ENCODE measurements at places on chromosomes 7 and 10.

GRCh38 chr10:18230794-18231193 lies 90.6 kb downstream of the CACNB2 start:
- no peak for DNase-seq

DNA sequence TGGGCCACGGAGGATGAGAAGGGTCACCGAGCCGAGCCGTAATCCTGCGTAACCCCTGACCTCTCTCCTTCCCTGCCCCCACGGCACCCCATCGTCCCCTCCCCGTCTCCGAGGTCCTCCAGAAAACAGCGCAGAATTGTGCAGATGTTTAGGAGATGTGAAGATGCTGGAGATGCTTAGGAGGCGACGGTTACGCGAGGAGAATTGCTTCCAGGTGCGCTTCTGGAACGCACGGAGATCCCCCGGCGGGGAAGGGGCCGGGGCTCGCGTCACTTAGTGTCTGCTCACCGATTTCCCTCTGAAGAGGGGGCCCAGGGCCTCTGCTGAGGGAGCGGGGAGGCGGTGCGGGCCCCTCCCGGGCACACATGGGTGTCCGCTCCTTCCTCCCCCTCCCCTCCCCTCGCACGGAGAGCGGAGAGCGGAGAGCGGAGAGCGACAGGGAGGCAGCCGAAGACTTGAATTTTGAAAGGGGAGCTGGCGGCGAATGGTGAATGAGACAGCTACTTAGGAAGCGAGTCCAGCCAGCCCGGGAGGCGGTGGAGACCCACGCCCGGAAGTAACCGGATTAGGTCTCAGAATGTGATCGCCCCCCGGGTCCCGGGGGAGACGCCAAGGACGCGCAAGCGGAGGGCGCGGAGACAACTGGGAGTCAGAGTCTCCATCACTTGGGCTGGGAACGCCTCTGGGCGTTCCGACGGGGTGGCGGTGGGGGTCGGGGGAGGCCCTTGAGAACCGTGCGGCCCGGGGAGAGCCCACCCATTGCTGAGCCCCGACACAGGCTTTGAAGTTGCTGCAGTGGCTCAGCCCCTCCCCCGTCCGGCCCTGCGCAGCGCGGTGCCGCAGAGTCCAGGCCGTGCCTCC lies 8.7 kb upstream of the EN2 start:
- no peak for DNase-seq

DNA sequence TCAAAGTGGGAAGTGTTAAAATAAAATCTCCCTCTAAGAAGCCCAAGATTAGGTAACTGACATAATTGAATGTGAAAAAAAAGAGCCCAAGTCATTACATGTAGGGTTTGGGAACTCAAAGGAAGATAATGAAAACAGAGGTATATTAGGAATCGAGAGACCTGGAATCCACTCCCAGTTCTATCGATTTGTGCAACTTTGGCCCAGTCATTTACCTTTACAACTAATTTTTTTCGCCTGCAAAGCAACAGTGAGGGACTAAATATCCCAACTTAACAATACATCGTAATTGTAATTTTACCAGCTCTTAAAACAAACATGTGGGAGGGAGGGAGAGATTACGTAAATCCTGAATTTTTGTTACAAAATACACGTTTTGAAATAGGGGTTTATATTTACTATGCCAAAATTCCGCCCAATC lies 1.4 kb downstream of the MINDY3 start:
- DNase-seq = no peak

GRCh38 chr10:20202337-20202736 lies 386.1 kb downstream of the PLXDC2 start:
- no peak for DNase-seq

GRCh38 chr7:121026159-121026558 lies 37.6 kb downstream of the CPED1 start:
- no peak for DNase-seq

GRCh38 chr10:15419279-15419874 lies 48.3 kb upstream of the FAM171A1 start:
- no peak for DNase-seq

DNA sequence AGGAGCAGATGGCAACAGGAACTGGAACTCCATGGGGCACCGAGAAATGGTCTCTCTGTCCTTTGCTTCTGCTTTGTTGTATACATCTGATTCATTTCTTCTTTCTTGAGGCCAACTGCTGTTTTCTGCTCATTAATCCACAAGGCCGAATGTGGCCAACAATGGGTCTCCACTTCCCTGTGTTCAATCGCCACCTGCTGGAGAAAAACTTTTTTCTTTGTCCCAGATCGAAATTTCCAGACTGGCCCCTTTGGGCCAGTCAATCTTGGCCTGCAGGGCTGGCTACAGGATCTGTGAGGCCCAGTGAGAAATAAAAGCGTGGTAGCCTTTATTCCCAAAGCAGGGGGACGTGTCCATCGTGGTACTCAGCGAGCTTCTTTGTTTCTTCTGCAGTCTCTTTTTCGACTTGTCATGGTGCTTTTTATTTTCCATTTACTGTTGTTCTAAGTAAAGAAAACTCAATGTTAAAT lies 58.8 kb downstream of the PARP12 start:
- no peak for DNase-seq
